ENCODE measurements at places on chromosomes 2 and 18.

GRCh38 chr2:85148190-85148589 is 15.0 kb downstream of the TCF7L1 start:
- DNase-seq, result no peak

GRCh38 chr18:26429535-26430226 is 118.7 kb downstream of the KCTD1 start:
- DNase-seq, result no peak

DNA sequence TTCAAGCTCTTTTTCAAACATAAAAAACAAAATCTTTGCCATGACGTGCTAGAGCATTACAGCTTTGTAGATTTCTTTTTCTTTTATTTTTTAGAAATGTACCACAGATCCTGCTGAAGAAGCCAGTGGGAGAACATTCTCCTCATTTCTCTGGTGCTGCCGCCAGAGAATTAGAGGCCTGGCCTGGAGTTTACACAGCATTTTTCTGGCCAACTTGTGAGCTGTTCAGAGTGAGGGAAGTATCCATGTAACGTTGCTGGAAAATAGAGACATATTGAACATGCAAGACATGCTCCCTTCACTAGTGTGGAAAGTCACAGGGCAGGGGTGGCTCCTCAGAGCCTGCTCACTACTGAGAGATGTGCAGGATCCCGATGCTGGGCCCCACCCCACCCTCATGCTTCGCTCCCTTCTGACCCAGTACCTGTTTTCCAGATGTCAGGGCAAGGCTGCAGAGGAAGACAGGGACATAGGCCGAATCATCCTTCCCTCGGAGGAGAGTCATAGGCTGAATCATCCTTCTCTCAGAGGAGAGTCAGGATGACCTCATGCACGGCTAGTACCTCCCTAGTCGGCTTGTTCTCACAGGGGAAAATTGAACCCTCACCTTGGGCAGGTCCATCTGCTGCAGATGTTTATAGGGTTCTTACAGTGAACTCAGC is 298.5 kb downstream of the INSIG2 start:
- no peak for DNase-seq

- DNase-seq, result no peak
Observed at GRCh38 chr18:55346387-55346786, 241.6 kb downstream of the TCF4 start.

- no peak for DNase-seq
Observed at GRCh38 chr2:25145803-25146202, 22.6 kb downstream of the POMC start.

GRCh38 chr18:1796636-1797035 is 774.7 kb downstream of the METTL4 start:
- DNase-seq, result no peak

- DNase-seq, result no peak
Observed at GRCh38 chr2:229857634-229858033, 64.2 kb downstream of the TRIP12 start.

DNA sequence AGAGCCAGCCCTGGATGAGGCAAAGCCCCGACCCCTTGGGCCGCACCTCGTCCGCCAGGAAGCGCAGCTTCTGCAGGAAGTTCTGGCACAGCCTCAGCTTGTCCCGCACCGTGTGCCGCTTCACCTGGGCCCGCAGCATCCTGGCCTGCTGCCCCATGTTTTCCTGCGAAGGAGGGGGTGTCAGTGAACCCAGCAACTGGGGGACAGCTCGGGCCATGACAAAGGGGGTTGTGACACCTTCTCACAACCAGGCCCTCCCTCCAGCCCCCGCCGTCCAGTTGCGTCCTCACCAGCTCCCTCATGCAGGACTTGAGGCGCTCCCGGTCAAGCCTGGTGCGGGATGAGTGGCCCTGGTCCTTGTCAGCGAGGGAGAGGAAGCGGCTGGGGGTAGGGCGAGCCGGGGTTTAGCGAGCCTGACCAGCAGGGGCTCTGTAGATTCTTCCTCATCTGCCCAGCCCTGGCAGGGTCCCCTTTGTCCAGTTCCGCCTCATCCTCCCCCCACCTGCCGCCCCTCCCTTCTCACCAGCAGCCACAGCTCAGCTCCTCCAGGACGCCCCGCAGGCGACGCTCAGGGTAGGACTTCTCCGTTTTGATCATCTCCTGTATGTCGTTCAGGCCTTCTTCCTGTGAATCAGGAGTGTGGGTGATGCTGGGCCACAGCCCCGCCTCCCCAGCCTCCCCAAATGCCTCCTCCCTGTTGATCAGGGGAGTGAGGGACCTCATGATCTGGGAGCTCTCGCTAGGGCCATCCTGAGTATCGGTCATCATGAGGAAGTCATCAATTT is 606 bp downstream of the OTOF start:
- no peak for DNase-seq

DNA sequence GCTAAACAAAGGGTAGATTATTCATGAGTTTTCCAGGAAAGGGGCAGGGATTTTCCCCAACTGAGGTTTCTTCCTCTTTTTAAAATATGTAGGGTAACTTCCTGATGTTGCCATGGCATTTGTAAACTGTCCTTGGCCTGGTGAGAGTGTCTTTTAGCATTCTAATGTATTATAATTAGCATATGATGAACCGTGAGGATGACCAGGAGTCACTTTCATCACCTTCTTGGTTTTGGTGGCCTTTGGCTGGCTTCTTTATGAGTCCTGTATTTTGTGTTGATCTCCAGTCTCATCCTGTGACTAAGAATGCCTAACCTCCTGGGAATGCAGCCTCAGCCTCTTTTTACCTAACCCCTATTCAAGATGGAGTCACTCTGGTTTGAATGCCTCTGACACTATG is 391.0 kb upstream of the LINC00305 start:
- DNase-seq, result no peak

- no peak for DNase-seq
Observed at GRCh38 chr2:197879812-197880408, 75.5 kb downstream of the PLCL1 start.

DNA sequence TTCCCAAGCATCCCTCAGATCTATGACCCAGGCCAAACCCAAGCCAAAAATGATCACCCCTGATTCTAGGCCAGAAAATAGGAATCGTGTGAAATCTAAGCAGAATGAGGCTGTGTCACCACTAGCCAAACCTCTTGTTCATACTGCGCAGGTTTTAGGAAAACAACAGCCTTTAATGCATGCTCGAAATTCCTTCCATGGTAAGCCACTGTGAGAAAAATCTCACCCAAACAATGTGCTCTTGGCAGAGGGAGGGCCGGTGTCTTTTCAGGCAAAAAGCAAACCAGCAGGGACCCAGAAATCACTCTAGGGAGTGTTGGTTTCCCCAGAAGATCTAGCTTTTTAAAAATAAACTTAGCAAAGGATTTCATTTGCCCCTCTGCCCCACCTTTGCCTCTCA is 71.2 kb upstream of the FOSL2 start:
- DNase-seq, result no peak

- no peak for DNase-seq
Observed at GRCh38 chr2:128313091-128313836, 5.4 kb downstream of the HS6ST1 start.

DNA sequence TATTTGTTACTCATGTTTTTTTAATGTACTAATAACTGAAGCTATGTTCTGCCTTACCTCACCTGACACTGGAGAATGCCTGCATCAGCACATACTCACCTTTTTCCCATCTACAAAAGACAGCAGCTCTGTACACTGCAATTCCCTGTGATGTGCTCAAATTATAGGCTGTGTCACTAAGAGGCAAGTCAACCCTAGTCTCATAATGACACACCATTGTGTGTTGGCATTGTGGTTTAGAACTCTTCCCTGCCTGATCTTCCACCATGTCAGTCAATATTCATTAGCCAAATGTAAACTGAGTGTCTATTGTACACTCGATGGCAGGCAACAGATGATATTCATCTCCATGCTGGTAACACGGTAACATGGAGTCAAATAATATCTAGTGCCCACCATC is 332.1 kb upstream of the TCF4 start:
- no peak for DNase-seq

GRCh38 chr18:76455003-76455676 is 39.9 kb downstream of the ZNF516 start:
- DNase-seq, result no peak
